Thyroid gland (tissue), 4 donors: ENCODE measurements at places on chromosomes 6 and 20. TPM values are rescaled to one million over a fixed set of nuclear protein-coding genes. Genes with fewer than 3 reads are reported as not detected.

DNA sequence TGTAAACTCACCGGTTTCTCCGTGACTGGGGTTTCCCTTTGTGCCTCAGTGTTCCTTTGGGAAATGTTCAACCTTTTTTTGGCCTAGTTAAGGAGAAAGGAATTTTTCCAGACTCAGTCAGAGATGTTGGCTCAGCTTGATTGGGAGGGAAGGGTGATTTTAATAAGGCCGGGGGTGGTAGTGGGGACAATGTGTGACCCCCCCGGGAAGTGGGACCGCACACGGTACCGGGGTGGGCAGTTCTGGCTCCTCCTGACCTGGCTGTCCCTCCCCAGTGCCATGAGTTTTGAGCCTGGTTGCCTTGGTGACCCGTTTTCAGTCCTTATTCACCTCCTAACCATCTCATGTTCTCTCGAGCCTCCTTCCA is 132.7 kb downstream of the SNX5 start:
- H3K4me3 ChIP-seq: no peak overlapping the region
- H3K36me3 ChIP-seq: no peaks in the 10 kb centered on the region
- no peak overlapping the region for H3K27ac ChIP-seq
- no peak for DNase-seq

GRCh38 chr6:115004204-115004603 is 661.4 kb upstream of the HS3ST5 start:
- H3K27me3 ChIP-seq: no peaks in the 10 kb centered on the region
- H3K4me3 ChIP-seq: no peak overlapping the region
- H3K4me1 ChIP-seq: no peaks in the 10 kb centered on the region
- no peak for DNase-seq
- no peak overlapping the region for H3K27ac ChIP-seq

- no peaks in the 10 kb centered on the region for H3K36me3 ChIP-seq
- H3K27me3 ChIP-seq: no peaks in the 10 kb centered on the region
- H3K4me3 ChIP-seq: no peak within 1 kb of the TSS
- H3K27ac ChIP-seq: no peak within 1 kb of the TSS
- no peak for DNase-seq
These were observed at the start of gene SGK2 for GRCh38 chr20:43558412-43559146. TSS of gene SGK2 (plus strand) at chr20:43559027. CDS start at chr20:43566496, 7,469 bp downstream.

DNA sequence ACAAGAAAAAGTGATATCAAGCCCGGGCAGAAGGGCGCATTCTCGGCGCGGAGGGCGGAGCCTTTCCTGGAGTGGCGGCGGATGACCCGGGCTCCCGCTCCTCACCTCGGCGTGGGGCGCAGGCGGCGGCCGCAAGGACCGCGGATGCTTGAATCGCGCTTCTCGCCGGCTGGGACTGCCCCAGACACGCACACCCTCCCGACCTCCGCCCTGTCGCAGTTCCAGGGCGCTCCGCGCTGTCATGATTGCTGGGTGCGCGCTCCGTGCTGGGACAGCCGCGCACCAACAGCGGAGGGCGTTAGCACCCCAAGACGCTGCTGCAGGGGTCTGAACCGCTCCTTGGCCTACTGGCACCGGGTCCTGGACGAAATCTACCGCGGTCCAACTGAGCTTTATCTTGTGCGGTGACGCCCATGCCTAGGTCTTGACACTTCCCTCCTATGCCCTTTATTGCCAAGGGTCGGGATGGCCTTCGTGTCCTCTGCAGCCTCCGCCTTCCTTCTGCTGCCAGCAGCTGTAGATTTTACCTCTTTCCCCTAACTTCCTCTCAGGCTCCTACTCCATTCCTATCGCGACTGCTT is 43.3 kb downstream of the IRAK1BP1 start:
- no peaks in the 10 kb centered on the region for H3K36me3 ChIP-seq
- H3K4me1 ChIP-seq: no peaks in the 10 kb centered on the region
- no peak overlapping the region for H3K27ac ChIP-seq
- DNase-seq: no peak
- H3K4me3 ChIP-seq: peak overlapping the region; percentile 10
- H3K27me3 ChIP-seq: no peaks in the 10 kb centered on the region

VWA7 gene
- 6.8 TPM for total RNA-seq

SYTL3 gene
- total RNA-seq: 27.5 TPM

C20orf204 gene
- total RNA-seq: 0.54 TPM

COL10A1 gene
- total RNA-seq: 0.78 TPM
